ENCODE measurements at places on chromosomes 3 and 15.

GRCh38 chr3:133853925-133854227 lies 41.8 kb downstream of the RAB6B start:
- no peak for DNase-seq

GRCh38 chr15:26438316-26438715 lies 334.6 kb downstream of the GABRB3 start:
- no peak for DNase-seq

GRCh38 chr3:169241630-169241990 lies 421.9 kb downstream of the MECOM start:
- DNase-seq, result no peak

DNA sequence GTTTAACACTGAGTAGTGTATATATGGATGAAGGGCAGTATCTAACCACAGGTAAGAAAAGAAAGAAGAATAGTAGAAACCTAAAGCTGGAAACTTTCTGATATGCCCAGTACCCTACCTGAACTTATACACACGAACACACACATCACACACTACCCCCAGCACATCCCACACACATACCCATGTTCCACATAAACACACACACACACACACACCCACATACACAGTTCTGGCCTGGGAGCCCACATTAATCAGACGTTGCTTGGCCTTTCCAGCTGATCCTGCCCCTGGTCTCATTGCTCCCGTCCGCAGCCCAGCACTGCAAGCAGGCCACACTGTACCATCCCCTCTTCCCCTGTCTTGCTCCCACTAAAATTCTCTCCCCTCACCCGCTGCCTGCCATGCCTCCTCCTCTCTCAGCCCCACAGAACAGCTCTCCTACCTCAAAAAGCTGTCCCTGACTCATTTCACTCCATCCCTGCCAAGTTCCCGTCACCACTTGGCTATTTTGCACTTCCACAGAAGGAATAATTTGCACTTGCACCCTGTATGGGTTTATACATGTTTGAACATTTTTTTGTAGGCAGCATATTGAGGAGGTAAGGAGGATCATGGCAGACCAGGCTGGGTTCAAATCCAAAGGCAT lies 185.8 kb upstream of the PPP2R3A start:
- DNase-seq, result no peak

- DNase-seq, result no peak
Measured at GRCh38 chr3:101281521-101282030, 38.8 kb downstream of the IMPG2 start.

- no peak for DNase-seq
Measured at GRCh38 chr15:80401456-80401855, 2.7 kb upstream of the ARNT2 start.

DNA sequence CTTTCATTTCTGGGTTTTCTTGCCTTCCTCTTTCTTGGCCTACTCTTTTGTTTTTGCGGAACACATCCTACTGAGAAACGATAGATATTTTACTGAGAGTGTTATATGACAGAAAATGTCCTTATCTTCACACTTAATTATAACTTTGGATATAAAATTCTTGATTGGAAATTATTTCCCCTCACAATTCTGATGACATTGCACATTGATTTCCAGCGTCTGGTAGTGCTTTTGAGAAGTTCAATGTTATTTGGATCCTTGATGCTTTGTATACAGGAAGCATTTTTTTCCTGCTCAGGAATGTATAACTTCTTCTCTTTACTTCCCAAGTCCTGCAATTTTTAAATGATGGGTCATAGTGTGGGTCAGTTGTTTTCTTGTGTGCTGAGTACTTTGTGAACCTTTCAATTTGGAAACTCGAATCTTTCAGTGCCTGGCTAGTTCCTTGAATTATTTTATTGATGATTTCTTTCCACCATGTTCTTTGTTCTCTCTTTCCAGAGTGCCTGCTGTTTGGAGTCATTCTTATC lies 183.9 kb downstream of the PDCD6IP start:
- no peak for DNase-seq

GRCh38 chr3:46713050-46713897 lies 4.4 kb downstream of the PRSS50 start:
- DNase-seq, result no peak

DNA sequence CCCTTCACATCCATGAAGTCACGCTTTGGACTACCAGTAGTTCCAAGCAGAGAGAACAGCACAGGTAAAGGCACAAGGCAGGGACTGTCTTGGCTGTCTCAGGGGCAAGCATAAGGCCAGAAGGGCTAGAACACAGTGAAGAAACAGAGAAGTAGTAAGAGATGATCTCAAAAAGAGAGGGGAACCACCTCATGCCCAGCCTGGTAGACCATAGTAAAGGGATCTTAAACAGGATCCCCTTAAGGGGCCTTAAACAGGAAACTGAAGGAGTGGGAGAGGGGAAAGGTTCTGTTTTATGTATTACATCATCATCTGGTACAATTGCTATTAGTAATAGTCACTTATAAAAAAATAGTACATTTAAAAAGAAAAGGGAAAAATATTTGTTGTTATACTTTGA lies 25.8 kb downstream of the P2RY1 start:
- no peak for DNase-seq

DNA sequence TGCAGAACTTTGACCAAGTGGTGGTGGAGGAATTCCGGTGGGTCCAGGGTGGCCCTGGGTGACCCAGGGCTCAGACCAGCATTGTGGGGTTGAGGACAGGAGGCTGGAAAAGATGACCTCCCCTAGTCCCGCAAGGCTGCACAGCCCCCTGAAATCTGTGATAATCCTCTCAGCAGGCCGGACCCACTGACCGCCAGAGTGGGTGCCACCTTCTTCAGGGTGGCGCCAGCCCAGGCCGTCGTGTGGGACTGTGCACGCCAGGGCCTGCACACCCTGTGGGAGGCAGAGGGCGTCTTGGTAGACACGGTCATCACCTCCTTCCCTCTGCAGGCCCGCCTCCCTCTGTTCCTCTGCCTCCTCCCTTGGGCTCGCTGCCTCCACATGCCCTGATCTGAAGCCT lies 137.7 kb downstream of the TBC1D2B start:
- no peak for DNase-seq

DNA sequence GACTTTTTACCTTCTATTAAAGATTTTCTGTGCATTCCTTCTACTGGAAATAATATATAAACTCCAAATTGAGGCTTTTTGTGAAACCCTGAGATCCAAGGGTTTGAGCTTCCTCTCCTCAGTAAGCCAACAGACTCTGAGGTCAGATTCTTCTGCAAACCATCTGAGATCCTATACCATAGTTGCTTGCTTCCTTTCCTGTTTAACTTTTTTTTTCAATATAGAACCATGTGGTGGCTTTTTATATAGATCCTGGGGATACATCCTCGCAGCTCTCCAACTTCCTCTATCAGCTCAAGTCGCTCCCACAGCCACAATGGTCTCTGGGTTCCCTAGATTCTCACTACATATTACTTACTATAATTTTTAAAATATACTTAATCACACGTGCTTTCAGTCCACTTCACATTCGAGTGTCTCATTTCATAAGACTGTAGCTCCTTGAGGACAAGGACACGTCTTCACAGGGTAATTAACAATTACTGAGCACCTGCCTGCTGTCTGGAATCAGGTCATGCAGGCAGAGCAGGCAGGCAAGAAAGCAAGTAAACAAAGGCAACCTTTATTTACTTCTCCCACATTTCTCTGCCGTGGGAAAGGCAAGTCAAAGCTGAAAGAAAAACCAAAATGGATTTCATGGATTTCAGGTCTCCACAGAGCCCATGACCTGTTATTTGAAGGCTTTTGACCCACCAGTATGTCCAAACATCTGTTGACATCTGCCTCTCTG lies 941.5 kb downstream of the FHIT start:
- DNase-seq, result no peak

GRCh38 chr15:79257454-79257853 lies 25.1 kb upstream of the ANKRD34C start:
- no peak for DNase-seq

- DNase-seq, result no peak
Measured at GRCh38 chr3:60240492-60240891, 1010.8 kb downstream of the FHIT start.

GRCh38 chr15:44798826-44799225 lies 62.5 kb downstream of the TRIM69 start:
- DNase-seq, result no peak

DNA sequence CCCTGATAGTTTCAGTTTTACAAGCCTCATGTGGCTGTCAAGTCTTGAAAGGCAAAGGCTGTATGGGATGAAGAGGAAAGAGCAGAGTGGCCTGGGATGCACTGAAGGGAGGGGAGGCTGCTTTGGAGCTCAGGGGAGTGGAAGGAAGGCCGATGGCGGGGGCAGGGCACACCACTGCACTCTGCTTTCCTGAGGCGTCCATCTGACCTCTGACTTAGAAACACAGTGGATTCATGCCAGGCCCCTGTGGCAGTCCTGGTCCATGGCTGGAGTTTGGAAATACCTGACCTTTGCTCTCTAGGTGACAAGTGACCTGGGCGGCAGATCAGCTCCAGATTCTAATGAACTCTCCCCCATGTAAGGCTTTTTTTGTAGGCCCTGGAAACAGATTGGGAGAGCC lies 19.0 kb downstream of the FAH start:
- DNase-seq, result no peak

DNA sequence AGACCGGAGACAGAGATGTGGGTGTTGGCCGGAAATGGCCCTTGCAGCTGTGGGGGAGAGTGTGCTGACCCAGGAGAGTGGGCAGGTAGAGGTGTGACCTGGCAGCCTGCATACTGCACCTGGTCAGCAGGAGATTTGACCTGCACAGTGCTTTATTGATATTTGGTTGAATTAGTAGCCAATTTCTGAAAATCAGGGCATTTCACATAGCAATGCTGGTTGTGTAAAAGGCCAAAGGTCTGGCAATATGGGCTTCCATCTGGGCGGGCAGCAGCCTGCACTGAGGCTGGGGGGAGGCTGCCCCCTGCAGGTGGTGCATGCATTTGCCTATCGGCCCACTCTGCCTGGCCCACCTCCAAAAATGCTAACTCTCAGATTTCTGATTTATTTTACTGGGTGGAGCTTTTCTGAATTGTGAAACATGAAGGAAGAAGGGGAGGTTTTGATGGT lies 9.4 kb upstream of the MGLL start:
- no peak for DNase-seq

- DNase-seq, result no peak
Measured at GRCh38 chr15:65087873-65088642, 11.5 kb downstream of the KBTBD13 start.

DNA sequence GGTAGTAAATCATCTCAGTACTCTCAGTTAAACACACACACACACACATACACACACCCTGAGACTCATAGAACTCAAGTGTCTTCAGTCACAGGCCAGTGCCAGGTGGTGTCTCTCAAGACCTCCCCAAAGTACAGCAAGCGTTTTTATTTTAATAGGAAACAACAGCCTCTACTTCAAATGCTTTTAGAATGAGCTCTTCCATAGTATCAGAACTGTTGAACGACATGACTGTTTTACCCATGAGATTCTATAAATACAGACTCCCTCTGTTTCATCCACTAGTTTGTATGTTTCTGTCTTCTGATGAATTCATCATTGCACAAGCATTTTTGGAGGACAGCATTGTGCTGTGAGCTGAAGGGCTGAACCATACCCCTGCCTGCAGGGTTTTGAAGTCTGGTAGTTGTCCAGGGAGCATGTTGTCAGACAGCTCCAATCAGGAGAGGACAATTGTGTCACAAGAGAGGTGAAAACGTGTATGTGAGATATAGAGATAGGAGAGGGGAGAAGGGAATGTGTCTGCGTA lies 201.0 kb upstream of the BCL6 start:
- no peak for DNase-seq

- DNase-seq, result no peak
Measured at GRCh38 chr3:30493911-30494311, 112.5 kb upstream of the TGFBR2 start.

DNA sequence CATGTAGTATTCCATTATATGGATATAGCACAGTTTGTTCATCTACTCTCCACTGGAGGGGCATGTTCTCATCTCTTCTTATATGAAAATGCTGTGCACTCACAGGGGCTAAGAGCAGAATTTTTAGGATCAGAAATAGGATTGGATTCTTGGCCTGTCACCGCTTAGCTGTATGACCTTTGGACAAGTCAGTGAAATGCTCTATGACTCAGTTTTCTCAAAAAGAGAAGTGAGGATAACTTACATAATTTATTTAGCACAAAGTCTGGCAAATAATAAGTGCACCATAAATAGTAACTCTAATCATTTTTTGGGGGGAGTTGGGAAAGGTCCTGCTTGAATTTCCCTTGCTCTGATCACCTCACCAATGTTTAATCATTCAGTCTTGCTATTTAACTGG lies 103.7 kb upstream of the LRIG1 start:
- DNase-seq, result no peak

DNA sequence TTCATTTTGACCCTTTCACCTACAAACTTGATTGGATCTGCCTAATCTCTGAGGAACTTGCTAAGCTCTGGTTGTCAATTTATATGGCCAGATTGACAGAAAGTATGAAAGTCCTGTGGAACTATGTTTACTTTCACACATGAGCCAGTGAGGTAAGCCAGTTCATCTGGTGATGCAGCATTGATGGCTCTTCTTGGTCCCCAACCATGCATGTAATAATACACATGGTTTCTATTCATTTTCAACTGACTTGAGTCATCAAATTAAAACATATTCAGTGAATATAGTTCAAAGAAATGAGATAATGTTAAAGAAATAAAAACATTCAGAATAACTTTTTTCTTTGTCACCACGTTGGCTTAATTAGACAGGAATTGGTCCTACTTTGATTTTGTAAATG lies 336.1 kb upstream of the THBS1 start:
- no peak for DNase-seq

GRCh38 chr15:68484696-68485400 lies 52.9 kb upstream of the ITGA11 start:
- DNase-seq, result no peak

GRCh38 chr3:133857767-133858166 lies 37.9 kb downstream of the RAB6B start:
- DNase-seq, result no peak

DNA sequence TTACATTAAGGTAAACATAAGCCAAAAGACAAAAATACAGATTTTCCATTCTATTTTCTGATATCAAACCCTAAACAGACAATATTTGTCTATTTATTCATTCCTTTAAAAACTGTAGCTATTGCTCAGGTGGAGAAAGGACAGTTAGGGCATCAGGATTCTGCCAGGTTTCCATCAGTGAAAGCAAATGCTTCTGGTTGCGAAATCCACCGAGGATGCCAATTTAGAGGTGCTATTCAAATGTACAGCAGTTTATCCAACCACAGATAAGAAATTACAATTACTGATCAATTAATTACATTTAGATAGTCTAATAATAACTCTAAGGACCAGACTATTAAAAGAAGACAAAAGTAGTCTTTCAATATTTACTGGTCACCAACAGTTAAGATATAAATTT lies 3.9 kb downstream of the TOMM70 start:
- no peak for DNase-seq

DNA sequence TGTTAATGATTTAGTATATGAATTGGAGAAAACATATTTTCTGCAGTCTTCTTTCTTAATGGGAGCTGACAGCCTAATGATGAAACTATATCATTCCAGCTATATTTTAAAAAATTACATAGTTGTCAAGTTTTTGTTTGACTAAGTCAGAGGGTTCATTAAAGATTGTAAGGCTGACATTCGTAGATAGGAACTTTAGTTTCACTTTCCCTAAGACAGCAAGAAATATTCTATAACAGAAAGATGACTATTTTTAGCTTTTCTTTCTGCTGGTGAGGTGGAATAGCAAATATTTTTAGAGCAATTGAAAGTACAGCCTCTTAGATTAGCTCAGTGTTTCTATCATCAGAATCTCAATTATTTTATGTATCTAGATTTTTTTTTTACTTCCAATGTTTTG lies 60.2 kb downstream of the PIAS1 start:
- no peak for DNase-seq

Measured in NCI-H1930 (cell line).